ENCODE measurements at places on chromosomes 6 and 20.
A peak's percentile ranks its signal among the peaks of the same experiment; 100 is the strongest.

GRCh38 chr6:76984572-76984971 is 478.7 kb downstream of the HTR1B start:
- no peak for DNase-seq

DNA sequence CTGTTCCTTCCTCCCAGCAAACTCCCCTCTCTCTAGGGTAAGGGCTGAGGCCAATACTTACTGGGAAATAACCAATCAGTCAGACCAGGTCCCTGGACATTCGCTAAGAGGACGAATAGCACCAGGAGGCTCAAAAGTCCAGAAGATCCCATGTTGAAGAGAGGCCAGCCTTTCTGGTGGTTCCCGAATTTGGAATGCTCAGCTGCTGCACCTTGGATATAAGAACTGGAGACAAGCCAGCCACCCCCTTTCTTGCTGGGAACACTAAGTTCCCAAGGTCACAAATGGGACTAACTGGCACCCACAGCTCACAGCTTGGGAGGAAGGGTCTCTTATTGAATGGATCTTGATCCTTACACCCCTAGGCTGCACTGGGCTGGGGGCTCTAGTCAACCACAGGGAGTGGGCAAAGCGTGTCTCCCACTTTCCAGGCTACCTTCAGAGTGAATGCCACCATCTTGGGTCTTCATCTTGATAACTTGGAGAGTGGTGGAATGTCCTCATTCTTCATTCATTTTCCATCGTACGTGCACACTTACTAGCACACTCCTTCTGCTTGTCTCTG is at the start of gene EPPIN:
Gene EPPIN (minus strand): TSS at position 196 of the 565 bp plus-strand sequence. CDS start 44 bp downstream, at position 152.
- DNase-seq, result no peak

DNA sequence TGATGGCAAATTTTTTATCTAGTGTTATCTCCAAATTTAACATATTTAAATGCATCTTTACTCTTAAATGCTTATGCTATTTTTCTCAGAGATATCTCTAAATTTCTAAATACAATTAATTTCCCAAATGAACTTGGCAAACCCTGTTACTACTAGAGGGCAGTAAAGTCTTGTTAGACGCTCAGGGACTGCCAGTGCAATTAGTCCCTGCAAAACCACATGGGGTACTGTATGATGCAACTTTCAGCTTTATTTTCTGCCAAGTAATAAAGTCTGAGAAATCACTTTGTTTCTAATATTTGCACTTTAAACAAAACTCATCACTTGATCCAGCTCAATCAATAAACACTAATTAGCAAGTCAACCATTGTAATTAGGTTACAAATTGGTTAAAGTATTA is 76.0 kb upstream of the ADGRB3 start:
- no peak for DNase-seq

DNA sequence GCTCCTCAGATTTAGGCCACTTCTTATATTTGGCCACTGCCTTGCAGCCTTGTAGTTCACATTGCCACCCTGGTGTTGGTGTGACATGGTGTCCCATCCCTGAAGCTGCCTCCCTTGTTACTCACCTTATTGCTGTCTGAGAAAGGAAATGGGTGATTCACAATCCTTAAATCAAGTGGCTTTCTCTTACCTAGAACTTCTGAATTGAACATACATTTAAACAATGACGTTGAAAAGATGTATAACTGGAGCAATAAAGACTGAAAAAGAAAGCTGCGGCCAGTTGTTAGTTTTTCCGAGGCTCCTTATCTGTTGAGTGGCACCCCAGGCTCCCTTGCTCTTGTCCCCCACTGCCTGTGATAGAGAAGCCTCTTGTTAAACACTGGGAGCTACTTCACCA is 28.8 kb upstream of the GNRH2 start:
- DNase-seq, result no peak

- DNase-seq, result no peak
These were observed 17.4 kb downstream of the CST7 start for GRCh38 chr20:24966317-24967012.

DNA sequence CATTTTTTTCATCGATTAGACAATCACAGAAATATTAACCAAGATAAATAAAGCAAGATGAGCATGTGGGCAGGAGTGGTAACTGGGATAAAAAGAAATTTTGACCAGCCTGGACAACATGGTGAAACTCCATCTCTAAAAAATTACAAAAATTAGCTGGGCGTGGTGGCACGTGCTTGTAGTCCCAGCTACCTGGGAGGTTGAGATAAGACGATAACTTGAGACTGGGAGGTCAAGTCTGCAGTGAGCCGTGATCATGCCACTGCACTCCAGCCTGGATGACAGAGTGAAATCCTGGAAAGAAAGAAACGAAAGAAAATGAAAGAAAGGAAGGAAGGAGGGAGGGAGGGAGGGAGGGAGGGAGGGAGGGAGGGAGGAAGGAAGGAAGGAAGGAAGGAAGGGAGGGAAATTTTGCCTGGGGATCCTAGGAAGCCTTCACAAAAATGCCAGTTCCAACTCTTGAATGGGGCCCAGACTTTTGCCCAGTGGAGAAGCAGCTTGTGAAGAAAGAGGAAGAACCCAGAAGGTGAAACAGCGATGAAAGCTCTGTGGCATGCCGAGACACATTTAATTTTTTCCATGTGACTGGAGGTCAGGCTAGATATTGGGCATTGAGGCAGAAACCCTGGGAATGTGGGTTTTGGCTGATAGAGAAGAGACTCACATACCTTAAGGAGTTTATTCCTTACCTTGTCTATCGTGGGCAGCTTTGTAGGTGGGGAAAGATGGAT is 20.3 kb downstream of the CCDC170 start:
- DNase-seq, result no peak

- no peak for DNase-seq
These were observed 56.0 kb downstream of the TENT5A start for GRCh38 chr6:81696524-81696923.

GRCh38 chr6:7134999-7135745 is 27.4 kb downstream of the RREB1 start:
- DNase-seq, result no peak

GRCh38 chr6:38943964-38944363 is 104.6 kb upstream of the GLP1R start:
- DNase-seq, result no peak

DNA sequence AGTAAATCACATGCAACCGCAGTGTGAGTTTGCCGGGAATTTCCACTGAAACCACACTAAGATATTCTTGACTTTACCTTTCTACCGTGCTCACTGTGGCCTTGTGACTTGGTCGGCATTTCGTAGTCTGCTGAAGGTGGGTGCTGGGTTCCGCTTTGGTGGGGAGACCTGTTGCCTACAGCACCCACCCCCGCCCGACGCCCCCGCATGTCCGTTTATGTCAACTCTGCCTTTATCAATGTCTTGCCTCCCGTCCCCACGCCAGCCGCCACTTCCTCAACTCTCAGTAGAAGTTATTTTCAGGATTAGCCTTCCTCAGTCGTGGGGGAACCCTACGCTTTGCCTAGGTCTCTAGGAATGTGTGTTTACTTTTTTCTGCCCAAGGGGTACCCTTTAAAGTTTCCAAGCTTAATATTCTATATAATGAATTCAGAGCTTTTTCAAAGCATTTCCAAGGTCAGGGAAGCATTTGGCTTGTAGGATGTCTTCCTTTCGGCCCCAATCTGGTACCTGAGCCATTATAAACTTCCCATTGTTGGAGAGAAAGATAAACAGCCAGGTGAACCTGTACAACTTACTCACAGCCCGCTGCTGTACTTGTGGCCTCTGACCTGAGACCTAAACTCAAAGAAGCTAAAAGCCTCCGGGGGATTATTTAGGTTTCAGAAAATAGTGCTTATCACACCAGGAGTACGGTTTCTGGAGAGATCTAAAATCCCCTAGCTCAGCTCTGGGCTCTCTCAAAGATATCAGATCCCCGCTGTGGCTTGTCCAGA is 54.2 kb downstream of the TBC1D7 start:
- DNase-seq, result peak; percentile 7

- DNase-seq, result no peak
These were observed 117.7 kb downstream of the KIF13A start for GRCh38 chr6:17869753-17870050.

DNA sequence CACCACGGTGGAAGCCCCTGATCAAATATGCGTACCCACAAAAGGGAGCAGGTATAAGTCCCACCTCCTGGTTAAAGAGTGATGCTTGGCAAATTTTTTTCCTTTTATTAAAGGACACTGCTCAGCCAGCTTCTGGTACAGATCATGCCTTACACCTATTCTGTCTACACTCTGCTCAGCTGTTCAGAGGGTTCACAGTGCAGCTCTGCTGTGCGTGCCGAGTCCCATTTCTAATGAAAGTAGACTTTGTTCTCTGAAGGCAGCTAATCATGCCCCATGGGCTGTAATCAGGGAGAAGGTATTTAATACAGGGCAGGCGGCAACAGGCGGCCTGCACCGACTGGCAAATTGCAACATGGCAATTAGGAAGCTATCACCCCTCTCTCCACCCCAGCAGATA is 16.3 kb downstream of the LRRC73 start:
- no peak for DNase-seq

DNA sequence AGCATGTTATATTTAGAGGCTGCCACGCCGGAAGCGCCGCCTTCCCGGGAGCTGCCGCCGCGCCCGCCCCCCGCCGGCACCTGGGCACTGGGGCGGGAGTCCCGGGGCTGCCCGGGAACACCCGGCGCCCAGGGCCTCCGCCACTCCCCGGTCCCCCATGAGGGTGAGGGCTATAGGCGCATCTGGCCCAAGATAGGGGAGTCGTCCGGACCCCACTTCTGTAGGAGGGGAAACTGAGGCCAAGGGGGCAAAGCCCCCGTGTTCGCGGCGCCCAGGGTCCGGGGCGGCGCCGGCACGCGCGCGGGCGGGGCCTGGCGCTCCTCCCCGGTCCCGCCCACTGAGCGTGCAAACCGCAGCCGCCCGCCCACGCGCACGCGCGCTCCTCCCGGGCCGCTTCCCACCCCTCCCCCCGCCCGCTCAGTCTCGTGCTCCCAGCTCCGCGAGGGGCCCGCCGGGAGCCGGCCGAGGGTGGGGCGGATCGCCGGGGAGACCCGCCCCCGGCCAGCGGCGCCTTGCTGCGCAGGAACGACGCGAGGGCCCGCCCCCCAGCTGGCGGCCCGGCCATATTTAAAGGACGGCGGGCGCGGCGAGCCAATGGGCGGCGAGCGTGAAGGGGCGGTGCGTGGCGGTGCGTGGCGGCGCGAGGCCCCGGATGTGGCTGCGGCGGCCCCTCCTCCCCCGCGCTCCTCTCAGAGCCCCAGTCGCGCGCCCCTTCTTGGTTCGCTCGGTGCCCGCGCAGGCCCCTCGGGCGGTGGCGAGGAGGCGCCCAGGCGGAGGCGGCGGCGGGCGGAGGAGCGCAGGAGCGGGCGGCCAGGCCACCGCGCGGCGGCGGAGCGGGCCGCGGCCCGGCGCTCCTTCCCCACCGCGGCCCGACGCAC is at the start of gene LSM14B:
Gene LSM14B (plus strand): TSS at position 700 of the 878 bp plus-strand sequence. CDS start 192 bp downstream, outside the sequence.
- DNase-seq, result peak; percentile 90

DNA sequence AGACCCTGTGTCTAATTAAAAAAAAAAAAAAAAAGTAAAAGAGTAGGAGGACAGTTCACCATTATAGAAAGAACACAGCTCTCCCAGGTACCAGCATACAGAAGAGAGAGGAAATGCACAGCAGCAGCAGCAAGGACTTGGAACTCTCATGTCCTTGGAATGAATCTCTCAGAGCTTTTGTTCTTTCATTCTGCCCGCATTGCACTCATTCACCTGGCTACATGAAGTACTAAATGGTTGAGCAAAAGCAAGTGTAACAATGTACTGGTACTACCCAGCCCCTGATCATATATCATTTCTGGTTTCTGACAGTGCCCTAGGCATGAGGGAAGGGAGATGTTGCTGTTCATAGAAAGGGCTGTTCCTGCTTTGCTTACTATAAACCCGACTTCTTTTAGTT is 12.1 kb upstream of the BTN3A3 start:
- no peak for DNase-seq

Data from stimulated activated CD8-positive, alpha-beta memory T cell treated with anti-CD3 and anti-CD28 coated beads, Interleukin-4, amount 100 ng/mL, for 1 hour (primary cell).